T-cell (primary cell): ENCODE measurements at places on chromosomes 6 and 20.
A peak's percentile ranks its signal among the peaks of the same experiment; 100 is the strongest.

GRCh38 chr6:168440520-168441433 is at the start of gene SMOC2:
Gene SMOC2 (plus strand): TSS chr6:168441184. CDS start chr6:168441371, 187 bp downstream.
- no peak for DNase-seq
- H3K4me3 ChIP-seq: no peak within 1 kb of the TSS
- no peak within 1 kb of the TSS for H3K27ac ChIP-seq
- H3K36me3 ChIP-seq: no peaks in the 10 kb centered on the region

GRCh38 chr6:85425997-85426396 is 23.9 kb upstream of the NT5E start:
- H3K4me1 ChIP-seq: no peaks in the 10 kb centered on the region
- no peaks in the 10 kb centered on the region for H3K27me3 ChIP-seq
- no peak for DNase-seq
- no peak overlapping the region for H3K4me3 ChIP-seq

- no peak overlapping the region for H3K4me3 ChIP-seq
- H3K4me1 ChIP-seq: no peaks in the 10 kb centered on the region
- no peak overlapping the region for H3K27ac ChIP-seq
- no peaks in the 10 kb centered on the region for H3K27me3 ChIP-seq
- no peak for DNase-seq
- H3K36me3 ChIP-seq: no peaks in the 10 kb centered on the region
These were observed 309.7 kb upstream of the SULF2 start for GRCh38 chr20:48094944-48095343.

DNA sequence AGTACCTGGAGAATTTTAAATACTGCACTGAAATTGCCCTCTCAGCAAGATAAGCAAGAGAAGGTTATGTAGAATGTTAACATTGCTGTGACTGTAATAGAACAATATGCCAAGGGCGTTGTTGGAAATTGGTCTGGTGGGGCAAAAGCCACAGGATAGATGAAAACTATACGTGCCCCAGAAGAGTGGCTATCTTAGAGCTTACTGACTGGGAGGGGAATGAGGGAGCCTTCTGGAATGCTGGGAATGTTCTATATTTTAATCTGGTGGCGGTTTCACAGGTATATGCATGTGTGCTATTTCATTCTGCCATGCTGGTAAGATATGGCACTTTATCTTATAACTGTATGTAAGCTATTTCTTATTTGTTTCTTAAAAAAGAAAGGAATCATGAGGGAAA is 35.2 kb upstream of the YWHAB start:
- H3K4me3 ChIP-seq: no peak overlapping the region
- no peaks in the 10 kb centered on the region for H3K27me3 ChIP-seq
- no peaks in the 10 kb centered on the region for H3K4me1 ChIP-seq
- no peak overlapping the region for H3K27ac ChIP-seq
- no peak for DNase-seq

DNA sequence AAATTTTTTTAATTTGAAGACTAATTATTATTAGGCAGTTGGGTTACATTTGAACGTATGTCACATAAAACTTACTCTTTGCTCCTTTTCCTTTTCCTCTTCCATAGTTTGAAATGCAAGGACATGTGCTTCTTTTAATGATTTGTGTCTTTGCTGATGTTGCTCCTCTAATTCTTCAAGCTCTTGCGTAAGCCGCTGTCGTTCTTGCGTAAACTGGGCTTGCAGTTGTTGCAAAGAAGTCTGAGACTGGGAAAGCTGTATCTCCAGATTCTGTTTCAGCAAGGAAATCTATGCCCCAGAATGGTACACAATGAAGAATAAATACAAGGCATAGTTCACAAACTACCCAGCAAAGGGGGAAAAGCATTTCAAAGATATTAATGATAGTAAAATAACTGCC is 45.1 kb upstream of the MCM9 start:
- H3K27me3 ChIP-seq: no peaks in the 10 kb centered on the region
- no peaks in the 10 kb centered on the region for H3K4me1 ChIP-seq
- no peaks in the 10 kb centered on the region for H3K36me3 ChIP-seq
- no peak for DNase-seq
- no peak overlapping the region for H3K4me3 ChIP-seq

- DNase-seq: no peak
- no peaks in the 10 kb centered on the region for H3K27me3 ChIP-seq
- no peak overlapping the region for H3K27ac ChIP-seq
- H3K4me3 ChIP-seq: no peak overlapping the region
- H3K4me1 ChIP-seq: no peaks in the 10 kb centered on the region
These were observed 22.7 kb downstream of the DOK5 start for GRCh38 chr20:54497931-54498718.

GRCh38 chr6:166736634-166737033 is 109.6 kb upstream of the RPS6KA2 start:
- no peak overlapping the region for H3K4me3 ChIP-seq
- H3K27me3 ChIP-seq: no peaks in the 10 kb centered on the region
- no peaks in the 10 kb centered on the region for H3K36me3 ChIP-seq
- H3K27ac ChIP-seq: no peak overlapping the region

- peaks cover 4% of the 10 kb centered on the region for H3K27me3 ChIP-seq
- H3K4me1 ChIP-seq: no peaks in the 10 kb centered on the region
- peak; percentile 47 for DNase-seq
- no peak overlapping the region for H3K4me3 ChIP-seq
- no peak overlapping the region for H3K27ac ChIP-seq
These were observed 51.9 kb upstream of the SLC22A16 start for GRCh38 chr6:110528101-110528929.

DNA sequence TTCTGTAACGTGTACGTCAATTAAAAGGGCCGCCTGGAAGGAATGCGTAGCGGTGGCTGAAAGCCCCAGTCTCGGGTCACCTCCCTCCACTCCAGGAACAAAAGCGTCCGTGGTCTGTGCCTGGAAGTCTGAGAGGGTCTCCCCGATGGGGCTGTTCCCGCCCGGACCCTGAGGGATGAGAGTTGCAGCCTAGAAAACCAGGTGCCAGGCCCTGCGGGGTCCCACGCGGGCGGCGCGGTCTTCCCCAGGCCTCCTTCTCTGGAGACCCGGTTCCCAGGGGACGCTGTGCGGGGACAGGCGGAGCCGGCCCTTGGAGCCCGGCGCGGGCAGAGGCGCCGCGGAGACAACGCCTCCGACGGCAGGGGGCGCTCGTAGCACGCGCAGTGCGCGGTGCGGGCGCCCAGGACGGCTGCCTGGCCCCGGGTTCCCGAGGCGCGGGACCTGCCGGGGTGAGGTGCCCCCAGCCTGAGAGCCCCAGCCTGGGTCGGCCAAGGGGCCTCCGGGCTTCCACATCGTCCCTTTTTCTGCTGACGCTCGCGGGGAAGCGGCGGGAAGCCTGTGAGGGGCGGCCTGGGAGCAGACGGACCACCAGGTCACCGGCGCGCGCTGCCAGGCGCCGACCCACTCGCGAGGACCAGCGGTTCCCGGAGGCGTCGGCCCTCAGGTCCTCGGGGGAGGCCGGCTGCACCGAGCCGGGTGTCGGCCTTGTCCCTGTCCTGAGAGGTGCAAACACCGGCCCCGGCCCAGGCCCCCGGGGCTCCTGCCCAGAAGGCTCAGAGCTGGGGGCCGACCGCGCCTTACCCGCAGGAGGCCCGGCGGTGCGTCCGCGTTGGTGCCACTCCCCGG is 5.3 kb upstream of the FOXC1 start:
- no peaks in the 10 kb centered on the region for H3K36me3 ChIP-seq
- peak overlapping the region; percentile 60 for H3K4me3 ChIP-seq
- DNase-seq: peak; percentile 61
- no peak overlapping the region for H3K27ac ChIP-seq
- peaks cover 83% of the 10 kb centered on the region for H3K27me3 ChIP-seq

- H3K4me1 ChIP-seq: peaks cover 26% of the 10 kb centered on the region
- H3K27ac ChIP-seq: no peak overlapping the region
- no peak for DNase-seq
These were observed 2.0 kb upstream of the TAF4 start for GRCh38 chr20:62067547-62068260.

DNA sequence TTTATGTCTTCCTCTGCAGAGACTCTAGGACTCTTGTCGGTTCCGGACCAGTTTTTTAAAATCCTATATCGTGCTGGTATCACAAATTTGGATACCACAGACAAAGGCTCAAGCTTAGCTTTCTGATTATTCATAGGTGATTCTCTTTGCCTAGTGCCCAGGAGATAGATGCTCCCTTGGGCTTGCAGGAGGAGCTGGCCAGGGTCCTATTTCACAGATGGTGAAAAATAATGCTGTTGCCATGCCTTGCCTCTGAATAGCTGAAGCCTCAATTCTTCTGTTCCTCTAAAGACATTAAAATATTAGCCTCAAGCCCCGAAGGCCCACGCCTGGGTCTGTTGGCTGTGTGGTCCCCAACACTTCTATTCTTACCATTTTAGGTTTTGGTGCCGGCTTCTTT is 123.9 kb upstream of the BACH2 start:
- H3K27me3 ChIP-seq: no peaks in the 10 kb centered on the region
- no peaks in the 10 kb centered on the region for H3K4me1 ChIP-seq
- no peak overlapping the region for H3K27ac ChIP-seq
